ENCODE measurements at places on chromosomes 13 and 19.
A peak's percentile ranks its signal among the peaks of the same experiment; 100 is the strongest.

GRCh38 chr13:32267836-32268439 lies 47.2 kb downstream of the ZAR1L start:
- DNase-seq, result peak; percentile 20

GRCh38 chr13:102402290-102402689 lies 442 bp upstream of the FGF14 start:
- no peak for DNase-seq

GRCh38 chr19:35002037-35002535 lies 2.0 kb downstream of the GRAMD1A start:
- DNase-seq, result no peak

- DNase-seq, result no peak
Measured at GRCh38 chr13:30113551-30113950, 193.8 kb downstream of the KATNAL1 start.

DNA sequence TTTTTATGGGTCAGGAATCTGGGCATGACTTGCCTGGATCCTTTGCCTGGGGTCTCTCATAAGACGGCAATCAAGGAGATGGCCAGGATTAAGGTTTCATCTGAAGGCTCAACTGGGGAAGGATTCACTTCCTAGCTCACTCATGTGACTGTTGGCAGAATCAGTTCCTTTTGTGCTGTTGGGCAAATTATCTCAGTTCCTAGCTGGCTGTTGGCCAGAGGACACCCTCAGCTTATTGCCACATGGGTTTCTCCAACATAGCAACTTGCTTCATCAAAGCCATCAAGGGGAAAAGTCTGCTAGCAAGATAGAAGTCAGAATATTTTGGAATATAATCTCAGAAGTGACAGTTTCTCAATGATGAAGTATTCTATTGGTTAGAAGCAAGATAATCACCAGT lies 12.2 kb upstream of the EVI5L start:
- DNase-seq, result no peak

DNA sequence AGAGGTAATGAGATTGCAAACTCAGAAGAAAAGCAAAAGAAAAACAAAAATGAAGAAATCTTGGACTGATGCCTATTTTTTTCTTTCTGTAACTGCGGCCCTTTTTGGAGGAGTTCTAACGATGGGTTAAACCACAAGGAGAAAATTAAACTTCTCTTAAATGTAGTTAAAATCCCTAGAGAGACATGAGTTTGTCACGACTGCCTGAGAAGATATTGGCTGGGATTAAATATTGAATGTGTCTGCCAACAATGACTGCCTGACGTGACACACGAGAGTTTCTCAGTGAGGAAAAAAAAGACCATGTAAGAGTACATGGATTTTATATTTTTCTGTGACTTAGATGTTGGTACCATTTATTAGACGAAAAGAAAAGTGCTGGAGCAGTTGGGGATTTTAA lies 1013.4 kb downstream of the PCDH9 start:
- DNase-seq, result no peak

DNA sequence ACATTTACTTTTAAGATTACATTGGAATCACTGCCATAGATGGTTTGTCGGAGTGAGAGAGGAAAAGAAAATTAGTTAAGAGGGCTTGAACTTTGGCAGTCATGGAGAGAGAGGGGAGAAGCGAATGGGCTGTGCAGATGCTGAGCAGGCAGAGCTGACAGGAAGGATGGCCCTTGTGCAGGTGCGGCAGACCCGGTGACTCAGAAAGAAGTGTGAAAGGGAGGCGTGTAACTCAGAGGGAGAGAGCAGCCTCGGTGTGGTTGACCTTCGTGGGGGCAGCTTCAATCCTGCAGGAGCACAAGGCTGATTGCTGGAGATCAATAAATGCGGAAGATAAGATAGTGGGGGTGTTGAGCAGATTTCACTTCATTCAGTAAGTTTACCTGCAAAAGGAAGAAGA lies 76.9 kb downstream of the TNFSF13B start:
- no peak for DNase-seq

- no peak for DNase-seq
Measured at GRCh38 chr19:3868770-3869456, at the start of gene ZFR2. Gene ZFR2, minus strand, starts transcription at chr19:3869038. Its CDS starts 21 bp downstream, at chr19:3869017.

- no peak for DNase-seq
Measured at GRCh38 chr13:85557691-85558467, 241.3 kb downstream of the SLITRK6 start.

GRCh38 chr19:4267101-4267900 lies 11.8 kb upstream of the SHD start:
- no peak for DNase-seq

Measured in GM12891 (cell line).